ENCODE measurements at places on chromosomes 1 and 21.
A peak's percentile ranks its signal among the peaks of the same experiment; 100 is the strongest.

- no peak overlapping the region for H3K4me3 ChIP-seq
- peaks cover 21% of the 10 kb centered on the region for H3K4me1 ChIP-seq
Observed at GRCh38 chr1:36284517-36284916, 21.7 kb upstream of the SH3D21 start.

- H3K27me3 ChIP-seq = no peaks in the 10 kb centered on the region
- H3K4me3 ChIP-seq = no peak overlapping the region
- no peak overlapping the region for H3K27ac ChIP-seq
- DNase-seq = peak; percentile 65
- no peaks in the 10 kb centered on the region for H3K4me1 ChIP-seq
Observed at GRCh38 chr1:26861286-26861701, 1.7 kb upstream of the SFN start.

GRCh38 chr21:16535102-16535422, 805.3 kb downstream of the USP25 start:
- DNase-seq = peak; percentile 48
- H3K4me1 ChIP-seq = peaks cover 6% of the 10 kb centered on the region
- no peaks in the 10 kb centered on the region for H3K36me3 ChIP-seq
- no peaks in the 10 kb centered on the region for H3K27me3 ChIP-seq

DNA sequence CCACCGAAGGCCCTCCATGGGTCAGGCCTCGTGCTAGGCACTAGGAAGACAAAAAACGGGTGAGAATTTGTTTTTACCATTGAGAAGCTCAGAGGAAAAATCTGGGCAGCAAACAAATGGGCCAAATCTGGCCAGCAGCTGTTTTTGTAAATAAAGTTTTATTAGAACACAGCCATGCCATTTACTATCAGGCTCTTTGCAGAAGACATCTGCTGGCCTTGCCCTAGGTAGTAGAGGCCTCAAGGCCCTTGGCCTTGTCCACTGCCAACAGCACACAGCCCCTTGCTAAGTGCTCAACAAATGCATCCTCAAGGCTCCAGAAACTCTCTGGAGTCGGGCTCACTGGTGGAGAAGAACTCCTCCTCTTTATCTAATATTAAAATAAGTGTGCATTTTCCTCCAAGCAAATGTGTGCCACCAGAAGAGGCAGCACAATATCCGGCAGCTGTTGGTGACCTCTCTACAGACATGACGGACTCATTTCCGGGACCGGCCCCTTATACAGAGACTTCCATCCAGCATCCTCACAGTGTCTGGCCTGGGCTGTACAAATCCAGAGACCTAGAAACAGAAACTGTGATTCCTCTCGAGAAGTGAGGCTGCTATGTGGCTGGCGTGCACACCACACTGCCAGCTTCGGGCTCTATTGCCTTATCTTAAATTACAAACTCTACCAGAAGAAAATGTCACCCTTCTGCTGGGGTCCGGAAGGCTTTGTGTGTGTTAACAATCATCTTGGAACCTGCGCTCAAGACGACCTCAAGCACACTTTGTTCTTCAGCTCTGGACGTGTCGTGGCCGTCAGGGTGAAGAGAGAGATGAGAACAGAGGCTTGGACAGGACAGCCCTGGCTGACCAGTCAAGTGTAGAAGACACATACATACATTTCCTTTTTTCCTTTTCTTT, 203.9 kb downstream of the TOMM20 start:
- DNase-seq = no peak
- H3K27me3 ChIP-seq = no peaks in the 10 kb centered on the region
- no peaks in the 10 kb centered on the region for H3K36me3 ChIP-seq
- H3K4me3 ChIP-seq = no peak overlapping the region
- no peak overlapping the region for H3K27ac ChIP-seq

GRCh38 chr1:27638047-27638734, 3.2 kb upstream of the FGR start:
- no peak overlapping the region for H3K4me3 ChIP-seq
- H3K27me3 ChIP-seq = no peaks in the 10 kb centered on the region
- no peak for DNase-seq
- no peaks in the 10 kb centered on the region for H3K36me3 ChIP-seq
- no peak overlapping the region for H3K27ac ChIP-seq
- H3K4me1 ChIP-seq = no peaks in the 10 kb centered on the region
